AG08396 (cell line): ENCODE measurements at places on chromosomes 12 and 14.

DNA sequence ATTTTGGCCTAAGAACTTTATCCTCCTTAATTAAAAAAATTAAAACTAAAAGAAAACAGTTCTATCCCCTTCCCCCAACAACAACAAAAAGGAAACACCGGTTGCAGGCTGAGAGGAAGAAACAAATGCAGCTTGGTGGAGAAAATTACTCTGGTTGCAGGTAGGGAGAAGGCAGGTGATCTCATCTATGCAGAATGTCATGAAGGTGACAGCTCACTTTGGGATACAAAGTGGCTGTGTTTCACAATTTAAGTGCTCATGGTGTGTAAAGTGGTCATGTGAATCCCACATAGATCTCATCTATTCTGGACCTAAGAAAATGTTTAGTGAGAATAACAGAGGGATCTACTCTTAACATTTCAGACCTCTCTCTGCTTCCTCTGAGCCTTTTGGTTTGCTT, 219.7 kb upstream of the PKP2 start:
- no peak for DNase-seq

DNA sequence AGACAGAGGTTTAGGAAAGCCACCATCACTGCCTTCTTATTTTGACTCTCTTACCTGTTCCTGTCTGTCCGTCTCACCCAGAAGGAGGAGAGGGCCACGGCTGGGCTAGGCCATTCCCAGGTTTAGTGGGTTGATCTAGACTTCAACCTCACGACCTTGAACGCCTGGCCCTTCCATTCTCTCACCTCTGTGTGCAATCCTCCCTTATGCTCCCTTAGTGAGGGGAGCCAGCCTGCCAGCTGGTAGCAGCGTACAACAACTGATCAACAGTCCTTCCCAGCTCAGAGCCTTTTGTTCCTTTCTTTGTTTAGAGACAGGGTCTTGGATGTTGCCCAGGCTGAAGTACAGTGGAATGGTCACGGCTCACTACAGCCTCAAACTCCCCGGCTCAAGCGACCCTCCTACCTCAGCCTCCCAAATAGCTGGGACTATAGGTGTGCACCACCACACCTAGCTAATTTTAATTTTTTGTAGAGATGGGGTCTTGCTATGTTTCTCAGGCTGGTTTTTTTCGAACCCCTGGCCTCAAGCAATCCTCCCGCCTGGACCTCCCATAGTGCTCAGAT, 123.9 kb downstream of the ZNF664 start:
- no peak for DNase-seq

- DNase-seq, result no peak
Measured at GRCh38 chr12:54719691-54720090, 71.5 kb upstream of the DCD start.

GRCh38 chr12:8048906-8049305, 16.4 kb downstream of the FOXJ2 start:
- DNase-seq, result no peak

DNA sequence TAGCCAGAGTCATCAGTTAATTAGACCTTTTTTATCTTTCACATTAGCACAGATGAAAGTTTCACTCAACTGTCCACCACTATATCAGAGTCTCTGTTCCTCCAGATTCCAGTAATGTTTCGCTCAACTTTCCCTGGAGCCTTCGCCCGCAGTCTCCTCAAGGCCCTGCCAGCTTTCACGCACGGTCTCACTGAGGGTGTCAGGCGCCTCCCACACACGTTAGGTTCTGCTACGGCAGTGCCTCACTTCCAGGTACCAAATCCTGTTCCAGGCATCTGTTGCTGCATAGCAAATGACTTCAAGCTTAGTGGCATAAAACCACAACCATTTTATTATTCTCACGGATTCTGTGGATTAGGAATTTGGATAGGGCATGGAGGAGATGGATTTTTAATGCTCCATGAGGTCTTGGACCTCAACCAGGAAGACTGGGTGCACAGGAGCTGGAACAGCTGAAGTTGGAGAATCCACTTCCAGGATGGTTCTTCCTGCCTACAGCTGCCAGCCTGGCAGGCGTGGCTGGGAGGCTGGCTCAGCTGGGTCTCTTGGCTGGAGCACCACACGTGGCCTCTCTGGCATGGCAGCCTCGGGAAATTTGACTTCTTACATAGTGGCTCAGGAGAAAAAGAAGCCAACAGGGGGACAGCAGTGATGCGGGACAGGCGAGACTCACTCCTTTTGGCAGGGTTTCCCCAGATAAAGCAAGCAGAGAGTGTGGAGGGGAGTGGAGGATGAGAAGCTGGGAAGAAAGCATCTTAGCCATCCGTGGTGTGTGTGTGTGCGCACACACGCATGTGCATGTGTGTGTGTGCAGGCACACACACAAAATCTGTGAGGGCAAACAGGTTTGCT, 21.3 kb upstream of the BCDIN3D start:
- no peak for DNase-seq
